ENCODE measurements at places on chromosomes 2 and 18.

- DNase-seq: no peak
Measured at GRCh38 chr18:79510731-79511241, 115.1 kb downstream of the NFATC1 start.

GRCh38 chr18:55142410-55142809 lies 183.1 kb upstream of the CCDC68 start:
- DNase-seq: peak; percentile 48

- no peak for DNase-seq
Measured at GRCh38 chr2:74864728-74865722, 31.1 kb downstream of the HK2 start.

GRCh38 chr2:152440049-152440448 lies 105.1 kb downstream of the FMNL2 start:
- DNase-seq: no peak

DNA sequence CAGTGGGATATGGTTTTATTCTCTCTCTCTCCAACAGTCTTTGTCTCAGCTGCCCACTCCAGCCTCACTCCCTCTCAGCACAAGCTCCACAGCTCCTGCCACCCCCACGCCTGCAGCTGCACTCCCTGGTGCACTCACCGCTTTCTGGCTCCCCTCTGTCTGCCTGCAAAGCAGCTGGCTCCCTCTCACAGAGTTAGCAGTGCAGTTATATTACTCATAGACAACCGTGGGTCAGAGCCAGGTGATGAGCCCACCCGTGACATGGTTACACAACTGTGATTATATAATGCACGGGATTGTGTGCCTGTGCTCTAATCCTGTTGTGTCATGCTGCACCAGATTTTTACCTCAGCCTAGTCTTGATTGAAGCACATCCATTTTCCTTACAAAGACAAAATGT lies 276.9 kb upstream of the CHAC2 start:
- DNase-seq: no peak

- DNase-seq: no peak
Measured at GRCh38 chr2:95361216-95361980, 41.1 kb upstream of the FAHD2A start.

GRCh38 chr18:38948436-38948835 lies 1382.8 kb upstream of the CELF4 start:
- DNase-seq: no peak

- peak; percentile 61 for DNase-seq
Measured at GRCh38 chr2:235230821-235231601, 262.8 kb upstream of the AGAP1 start.

DNA sequence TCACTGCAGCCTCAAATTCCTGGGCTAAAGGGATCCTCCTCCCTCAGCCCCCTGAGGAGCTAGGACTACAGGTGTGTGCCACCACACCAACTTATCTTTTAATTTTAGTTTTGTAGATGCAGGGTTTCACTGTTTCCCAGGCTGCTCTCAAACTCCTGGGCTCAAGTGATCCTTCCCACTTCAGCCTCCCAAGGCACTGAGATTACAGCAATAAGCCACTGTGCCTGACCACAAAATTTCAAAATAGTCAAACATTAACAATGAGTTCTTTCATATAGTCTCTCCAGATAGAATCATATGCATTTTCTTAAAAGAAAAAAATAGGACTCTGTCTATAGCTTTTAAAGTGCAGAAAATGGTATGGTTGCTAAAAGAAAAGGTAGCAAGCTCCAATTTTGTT lies 24.9 kb upstream of the PID1 start:
- DNase-seq: peak; percentile 21

- no peak for DNase-seq
Measured at GRCh38 chr2:38862476-38862875, 13.3 kb downstream of the DHX57 start.

DNA sequence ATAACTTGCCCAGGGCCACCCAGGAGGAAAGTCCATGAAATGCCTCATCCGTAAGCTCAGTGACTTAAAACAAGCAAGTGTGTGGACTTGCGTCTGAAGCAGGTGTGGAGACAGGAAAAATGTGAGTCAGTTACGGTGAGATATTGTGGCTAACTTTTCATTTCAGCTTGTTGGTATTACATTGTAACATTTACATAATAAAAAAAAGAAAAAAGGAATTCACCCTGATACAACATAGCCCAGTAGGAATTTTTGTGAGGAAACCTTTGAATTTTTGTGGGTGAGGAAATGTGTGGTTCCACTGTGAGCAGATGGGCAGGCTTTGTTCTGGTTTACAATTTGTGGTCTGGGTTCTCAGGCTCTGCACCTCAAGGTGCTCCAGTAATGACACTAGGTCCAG lies 33.7 kb upstream of the LYPD6B start:
- DNase-seq: no peak

DNA sequence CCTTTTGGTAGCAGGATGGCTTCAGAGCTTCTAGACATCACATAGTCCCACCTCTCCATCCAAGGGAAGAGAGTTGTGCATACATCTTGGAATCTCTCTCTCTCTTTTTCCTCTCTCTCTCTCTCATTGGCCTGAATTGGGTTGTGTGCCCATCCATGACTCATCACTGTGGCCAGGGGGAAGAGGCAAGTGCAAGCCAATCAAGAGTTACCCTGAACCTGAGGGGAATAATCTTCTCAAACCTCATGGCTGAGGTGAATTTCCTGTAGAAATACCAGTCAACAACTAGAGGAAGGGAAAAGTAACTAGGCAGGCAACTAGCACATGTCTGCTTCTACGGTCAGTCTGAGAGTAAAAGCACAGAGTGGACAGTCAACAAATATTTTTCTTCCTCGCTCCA lies 7.3 kb upstream of the CHN1 start:
- peak; percentile 9 for DNase-seq

All from foreskin fibroblast (primary cell).